ENCODE measurements at places on chromosomes 12 and 14.

- DNase-seq, result no peak
Measured at GRCh38 chr12:123941000-123941399, 31.6 kb downstream of the CCDC92 start.

DNA sequence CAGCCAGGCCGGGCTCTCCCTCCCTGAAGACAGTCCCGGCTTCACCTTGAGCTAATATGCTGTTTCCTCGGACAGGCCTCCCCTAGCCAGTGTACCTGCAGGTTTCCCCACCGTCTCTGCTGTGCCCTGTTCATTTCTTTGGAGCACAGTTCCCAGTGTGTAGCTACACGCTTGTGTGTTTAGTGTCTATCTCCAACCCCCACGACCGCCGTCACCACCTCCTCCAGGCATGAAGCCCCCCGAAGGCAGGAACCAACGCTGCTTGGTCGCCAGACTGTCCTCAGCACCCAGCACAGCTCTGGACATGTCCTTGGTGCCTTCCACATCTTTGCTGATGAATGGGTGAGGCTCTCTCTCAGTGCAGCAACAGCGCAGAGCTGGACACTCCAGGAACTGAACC is 26.2 kb upstream of the PLEKHG6 start:
- no peak for DNase-seq

DNA sequence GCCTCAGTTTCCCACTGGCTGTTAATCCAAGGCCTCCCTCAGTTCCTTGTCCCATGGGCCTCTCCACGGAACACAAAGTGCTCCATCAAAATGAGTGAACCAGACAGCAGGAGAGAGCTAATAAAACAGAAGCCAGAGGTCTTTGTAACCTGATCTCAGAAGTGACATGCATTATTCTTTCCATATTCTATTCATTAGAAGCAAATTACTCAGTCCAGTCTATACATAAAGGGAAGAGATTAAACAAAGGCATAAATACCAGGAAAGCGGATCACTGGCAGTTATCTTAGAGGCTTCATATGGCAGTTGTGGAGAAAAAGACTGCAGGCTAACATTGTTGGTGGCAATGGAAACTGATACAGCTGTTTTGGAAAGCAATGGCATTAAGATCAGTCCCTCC is 170.6 kb upstream of the GARIN6 start:
- DNase-seq, result no peak

DNA sequence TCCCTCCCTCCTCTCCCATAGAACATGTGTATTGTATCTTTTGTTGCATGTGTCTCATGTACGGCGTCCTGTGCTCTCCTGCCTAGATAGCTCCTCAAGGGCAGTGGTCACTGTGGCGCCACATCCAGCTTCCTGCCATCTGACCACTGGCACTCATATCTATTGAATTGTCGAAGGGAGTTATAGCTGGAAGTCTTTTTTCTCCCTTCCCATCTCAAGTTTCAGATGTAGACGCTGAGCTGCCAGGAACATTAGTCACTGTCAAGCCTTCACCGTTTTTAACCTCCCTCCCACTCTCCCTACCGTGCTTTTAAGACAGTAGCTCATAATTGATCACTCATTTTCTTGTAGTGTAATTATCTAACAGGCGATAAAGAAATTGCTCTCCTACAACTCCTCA is 33.0 kb downstream of the MTHFD1 start:
- no peak for DNase-seq

- no peak for DNase-seq
Measured at GRCh38 chr14:101500061-101500460, 61.2 kb upstream of the DIO3 start.

DNA sequence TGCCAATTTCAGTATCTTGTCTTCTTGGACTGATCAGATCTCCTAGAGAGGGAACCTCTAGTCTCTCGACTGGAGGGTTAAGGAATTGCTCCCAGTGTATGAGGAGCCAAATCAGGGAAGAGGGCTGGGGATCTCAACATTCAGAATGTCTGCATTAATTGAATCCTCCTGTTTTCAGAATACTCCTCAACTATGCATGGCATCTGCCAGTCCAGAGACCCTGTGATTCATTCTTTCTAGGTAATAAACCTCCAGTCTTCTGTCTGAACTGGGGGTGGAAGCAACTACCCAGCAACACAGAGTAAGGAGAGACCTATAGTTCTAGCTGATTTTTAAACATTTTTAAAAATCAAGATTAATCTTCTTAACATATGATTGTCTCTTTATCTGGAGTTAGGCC is 92.7 kb downstream of the AKAP6 start:
- no peak for DNase-seq

GRCh38 chr12:95282266-95282665 is 64.7 kb downstream of the VEZT start:
- DNase-seq, result no peak

DNA sequence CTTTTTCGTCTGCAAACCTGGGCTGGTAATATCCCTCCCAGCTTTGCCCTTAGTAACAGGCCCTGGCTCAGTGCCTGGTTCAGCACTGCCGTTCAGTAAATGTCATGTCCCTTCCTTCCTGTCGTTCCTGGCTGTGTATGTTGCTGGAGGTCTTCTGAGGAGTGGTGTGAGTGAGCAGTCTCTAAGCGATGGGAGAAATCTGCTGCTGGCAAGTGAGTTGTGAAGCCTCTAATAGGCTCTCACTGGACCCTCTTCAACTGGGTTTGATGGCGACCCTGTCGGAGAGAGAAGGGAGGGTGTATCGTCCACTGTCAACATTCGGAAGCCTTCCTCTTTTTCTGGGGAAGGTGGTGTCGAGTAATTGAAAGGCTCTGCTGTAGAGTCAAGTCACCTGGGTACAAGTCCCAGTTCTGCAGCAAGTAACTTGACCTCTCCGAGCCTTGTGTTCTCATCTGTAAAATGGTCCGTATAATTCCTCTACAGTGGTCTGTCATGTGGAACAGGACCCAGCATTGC is 62.8 kb downstream of the HRK start:
- no peak for DNase-seq

GRCh38 chr12:98373025-98373554 is 142.3 kb upstream of the TMPO start:
- no peak for DNase-seq

DNA sequence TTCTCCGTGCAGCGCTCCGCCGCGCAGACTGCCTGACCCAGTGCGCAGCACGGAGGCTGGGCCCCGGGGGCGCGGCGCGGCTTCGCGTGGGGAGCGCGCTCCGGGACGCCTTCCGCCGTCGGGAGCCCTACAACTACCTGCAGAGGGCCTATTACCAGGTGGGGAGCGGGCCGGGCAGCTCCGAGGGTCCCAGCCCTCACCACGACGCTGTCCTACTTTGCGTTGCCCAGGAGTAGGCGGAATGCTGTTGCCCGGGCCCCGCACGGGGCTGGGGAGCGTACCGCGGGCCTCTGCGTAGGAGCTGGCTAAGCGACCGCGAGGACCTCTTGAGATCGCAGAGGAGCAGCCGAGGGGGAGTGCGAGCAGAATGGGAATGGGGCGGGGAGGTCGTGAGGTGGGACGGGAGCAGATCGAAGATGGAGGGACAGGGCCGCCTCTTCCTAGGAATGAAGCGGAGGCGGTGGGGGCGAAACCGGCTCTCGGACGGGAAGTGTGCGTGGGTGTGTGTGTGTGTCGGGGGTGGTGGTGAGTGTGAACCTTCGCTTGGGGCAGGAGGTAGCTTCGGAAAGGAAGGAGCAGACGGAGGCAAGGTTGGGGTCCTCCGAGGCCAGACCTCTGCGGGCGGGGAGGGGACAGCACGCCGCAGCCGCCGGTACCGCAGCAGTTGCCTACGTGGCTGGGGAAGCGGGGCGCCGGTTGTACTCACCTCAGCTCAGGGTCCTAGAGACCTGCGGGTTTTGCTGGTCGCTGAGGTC is 751 bp downstream of the P3H3 start:
- DNase-seq, result no peak

GRCh38 chr14:30381861-30382480 is 177.0 kb upstream of the G2E3 start:
- DNase-seq, result no peak

- DNase-seq, result no peak
Measured at GRCh38 chr14:29724991-29725390, 202.7 kb downstream of the PRKD1 start.

GRCh38 chr12:7039403-7039802 is 21.1 kb upstream of the C1S start:
- DNase-seq, result no peak

GRCh38 chr12:13534645-13535398 is 338.3 kb downstream of the EMP1 start:
- DNase-seq, result no peak

DNA sequence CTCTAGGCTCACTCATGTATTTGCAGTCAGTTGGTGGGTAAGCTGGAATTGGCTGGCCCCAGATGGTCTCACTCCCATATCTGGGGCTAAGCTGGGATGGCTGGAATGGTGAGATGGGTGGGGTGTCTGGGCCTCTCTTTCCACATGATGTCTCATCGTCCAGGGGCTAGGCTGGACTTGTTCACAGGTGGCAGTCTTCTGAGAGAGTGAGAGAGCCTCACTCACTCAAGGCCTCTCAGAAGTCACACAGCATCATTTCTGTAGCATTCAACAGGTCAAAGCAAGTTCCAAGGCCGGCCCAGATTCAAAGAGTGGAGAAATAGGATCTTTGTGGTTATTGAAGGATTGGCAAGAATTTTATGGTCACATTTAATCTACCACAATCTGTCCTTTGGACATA is 102.7 kb downstream of the UNC79 start:
- no peak for DNase-seq

- DNase-seq, result no peak
Measured at GRCh38 chr12:2018391-2018790, 14.1 kb upstream of the DCP1B start.

DNA sequence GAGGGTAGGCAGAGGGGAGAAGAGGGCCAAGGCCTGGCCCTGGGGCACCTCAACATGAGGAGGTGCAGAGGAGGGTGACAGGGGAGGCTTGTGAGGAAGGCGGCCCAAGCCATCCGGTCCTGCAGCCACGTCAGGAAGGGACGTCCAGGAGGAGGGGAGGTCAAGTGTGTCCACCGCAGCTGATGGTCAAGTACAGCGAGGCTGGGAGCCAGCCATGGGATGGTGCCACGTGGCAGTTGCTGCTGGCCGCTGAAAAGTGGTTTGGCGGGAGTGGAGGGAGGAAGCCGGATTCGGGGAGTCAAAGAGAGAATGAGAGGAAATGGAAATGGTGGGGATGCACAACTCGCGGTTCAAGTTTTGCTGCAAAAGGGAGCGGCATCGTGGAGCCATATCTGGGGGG is 41.2 kb downstream of the PRIMA1 start:
- DNase-seq, result no peak

- DNase-seq, result no peak
Measured at GRCh38 chr12:104565606-104566243, 109.0 kb downstream of the CHST11 start.

- no peak for DNase-seq
Measured at GRCh38 chr12:117907108-117907689, 61.6 kb downstream of the KSR2 start.

GRCh38 chr12:29569132-29569757 is 71.8 kb upstream of the OVCH1 start:
- DNase-seq, result no peak

GRCh38 chr12:132520421-132521199 is 30.7 kb downstream of the FBRSL1 start:
- no peak for DNase-seq

- no peak for DNase-seq
Measured at GRCh38 chr12:30420561-30420960, 275.1 kb downstream of the IPO8 start.

DNA sequence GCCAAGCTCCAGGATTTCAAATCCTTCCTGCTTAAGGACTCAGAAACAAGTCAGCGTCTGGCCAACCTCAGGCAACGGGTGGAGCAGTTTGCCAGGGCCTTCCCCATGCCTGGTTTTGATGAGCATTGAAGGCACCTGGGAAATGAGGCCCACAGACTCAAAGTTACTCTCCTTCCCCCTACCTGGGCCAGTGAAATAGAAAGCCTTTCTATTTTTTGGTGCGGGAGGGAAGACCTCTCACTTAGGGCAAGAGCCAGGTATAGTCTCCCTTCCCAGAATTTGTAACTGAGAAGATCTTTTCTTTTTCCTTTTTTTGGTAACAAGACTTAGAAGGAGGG is 4.7 kb downstream of the SHMT2 start:
- DNase-seq, result no peak

DNA sequence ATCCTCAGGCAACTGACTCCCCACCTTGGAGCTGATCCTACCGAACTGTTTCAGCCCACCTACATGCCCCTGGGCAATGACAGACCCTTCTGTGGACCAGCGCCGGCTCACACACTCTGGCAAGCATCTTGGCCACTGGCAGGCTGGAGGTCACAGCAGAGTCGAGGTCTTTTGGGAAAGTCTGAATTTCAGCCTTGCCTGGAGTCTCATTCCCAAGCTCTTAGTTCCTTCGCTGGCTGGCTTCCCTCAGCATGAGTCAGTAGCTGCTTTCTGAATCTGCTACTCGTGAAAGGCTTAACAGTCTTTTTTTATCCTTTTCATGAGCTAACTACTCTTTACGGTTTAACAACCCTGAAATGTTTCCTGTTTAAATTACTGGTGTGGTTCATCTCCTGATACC is 44.5 kb downstream of the ASCL4 start:
- no peak for DNase-seq

All from stimulated activated CD4-positive, alpha-beta T cell treated with anti-CD3 and anti-CD28 coated beads, TNF-alpha, amount 100 ng/mL, for 4 hours (primary cell).